ENCODE measurements at places on chromosomes 1 and 21.

- DNase-seq, result no peak
These were observed 20.7 kb upstream of the ZC3H12A start for GRCh38 chr1:37453647-37454046.

DNA sequence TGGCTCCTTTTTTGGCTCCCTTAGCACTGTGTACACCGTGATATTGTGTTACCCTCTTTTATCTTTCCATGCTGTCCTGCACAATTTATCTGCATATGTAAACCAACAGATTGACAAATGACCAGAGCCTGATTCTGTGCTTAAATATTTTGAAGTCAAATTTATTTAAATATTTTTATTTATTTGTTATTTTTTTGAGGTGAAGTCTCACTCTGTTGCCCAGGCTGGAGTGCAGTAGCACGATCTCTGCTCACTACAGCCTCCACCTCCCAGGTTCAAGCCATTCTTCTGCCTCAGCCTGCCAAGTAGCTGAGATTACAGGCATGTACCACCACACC, 12.8 kb downstream of the PMF1 start:
- DNase-seq, result no peak

DNA sequence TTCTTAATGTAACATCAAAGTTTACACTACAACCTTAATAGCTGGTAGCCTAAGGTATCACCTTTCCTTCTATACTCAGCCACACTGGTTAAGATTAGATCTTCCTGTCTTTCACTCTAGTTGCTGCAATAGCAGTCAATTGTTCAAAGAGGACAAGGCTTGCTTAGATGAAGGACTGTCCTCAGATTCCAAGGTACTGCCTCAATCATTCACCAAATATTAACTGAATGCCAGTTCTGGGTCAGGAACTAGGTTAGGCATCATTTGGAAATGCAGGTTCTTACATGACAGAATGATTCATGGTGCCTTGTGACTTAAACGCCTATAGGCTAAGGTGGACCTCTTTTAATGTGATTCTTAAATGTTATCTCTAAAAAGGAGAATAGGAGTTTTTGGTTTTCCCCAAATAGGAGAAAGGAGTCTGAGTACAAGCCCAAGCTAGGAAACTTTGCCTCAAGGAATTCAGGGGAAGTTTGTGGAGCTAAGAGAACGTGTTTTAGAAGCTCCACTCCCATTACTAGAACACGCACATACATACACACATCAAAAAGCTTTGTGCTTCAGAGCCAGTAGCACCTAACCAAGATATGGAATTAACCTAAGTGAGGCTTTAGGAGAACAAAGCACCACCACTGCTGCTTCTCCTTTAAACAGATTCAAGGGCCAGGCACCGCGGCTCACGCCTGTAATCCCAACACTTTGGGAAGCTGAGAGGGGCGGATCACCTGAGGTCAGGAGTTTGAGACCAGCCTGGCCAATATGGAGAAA, 8.5 kb upstream of the WDR47 start:
- DNase-seq, result no peak

DNA sequence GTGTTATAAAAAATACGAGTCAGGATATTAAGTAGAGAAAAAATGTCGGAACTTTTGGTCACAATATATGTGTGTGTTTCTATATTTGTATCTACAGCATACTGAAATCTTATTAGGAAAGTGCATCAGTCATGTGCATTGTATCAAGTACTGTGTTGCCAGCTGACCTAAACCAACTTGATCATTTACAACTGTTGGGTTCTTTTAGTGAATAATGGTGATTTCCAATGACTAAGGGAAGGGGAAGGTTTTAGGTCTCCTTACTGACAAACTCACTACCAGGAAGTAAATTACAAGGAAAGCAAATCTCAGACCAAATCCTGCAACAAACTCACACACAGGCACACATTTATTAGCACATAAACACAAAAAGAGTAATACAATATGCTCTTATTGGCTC, 142.7 kb downstream of the TSEN15 start:
- no peak for DNase-seq

DNA sequence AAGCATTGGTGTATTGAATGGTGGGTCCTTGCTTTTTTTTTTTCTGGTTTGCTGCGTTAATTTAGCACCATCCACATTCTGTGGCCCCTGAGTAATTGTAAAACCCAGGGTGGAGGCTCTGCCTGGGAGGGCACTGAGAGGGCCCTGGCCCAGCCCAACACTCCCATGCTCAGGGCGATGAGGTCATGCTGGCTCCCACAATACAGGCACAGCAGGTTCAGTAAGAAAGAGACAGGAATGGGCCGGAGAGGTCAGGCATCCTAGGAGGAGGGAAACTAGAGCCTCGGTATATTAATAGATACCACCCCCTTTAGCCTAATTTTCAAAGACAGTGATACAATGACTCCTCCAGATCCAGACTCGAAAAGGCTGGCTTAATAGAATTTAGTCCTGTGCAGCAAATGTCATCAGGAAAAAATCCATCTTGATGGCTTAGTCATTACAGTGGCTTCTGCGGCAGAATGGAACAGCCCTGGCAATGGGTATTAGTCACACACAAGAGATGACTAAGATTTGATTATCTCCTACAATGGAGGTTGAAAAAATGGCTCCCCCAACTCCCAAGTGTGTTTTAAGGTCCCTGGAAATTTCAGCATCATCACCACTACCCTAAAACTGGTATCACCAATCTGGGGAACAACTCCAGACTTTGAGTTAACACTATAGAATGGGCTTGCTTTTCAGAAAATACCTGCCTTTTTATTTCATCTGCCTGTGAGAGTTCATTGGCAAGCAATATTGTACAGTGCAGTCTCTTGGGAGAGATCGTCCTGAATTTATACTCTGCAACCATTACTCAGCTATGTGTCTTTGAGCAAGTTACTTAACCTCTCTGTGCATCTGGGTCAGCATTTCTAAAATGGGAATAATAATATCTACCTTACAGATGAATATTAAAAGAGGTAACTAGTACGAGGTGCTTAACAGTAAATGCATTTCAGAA, 43.9 kb upstream of the LYST start:
- no peak for DNase-seq

- no peak for DNase-seq
These were observed 153.0 kb downstream of the ASTN1 start for GRCh38 chr1:177011508-177011907.

- DNase-seq, result no peak
These were observed 45.2 kb downstream of the TMCO4 start for GRCh38 chr1:19754482-19754881.

DNA sequence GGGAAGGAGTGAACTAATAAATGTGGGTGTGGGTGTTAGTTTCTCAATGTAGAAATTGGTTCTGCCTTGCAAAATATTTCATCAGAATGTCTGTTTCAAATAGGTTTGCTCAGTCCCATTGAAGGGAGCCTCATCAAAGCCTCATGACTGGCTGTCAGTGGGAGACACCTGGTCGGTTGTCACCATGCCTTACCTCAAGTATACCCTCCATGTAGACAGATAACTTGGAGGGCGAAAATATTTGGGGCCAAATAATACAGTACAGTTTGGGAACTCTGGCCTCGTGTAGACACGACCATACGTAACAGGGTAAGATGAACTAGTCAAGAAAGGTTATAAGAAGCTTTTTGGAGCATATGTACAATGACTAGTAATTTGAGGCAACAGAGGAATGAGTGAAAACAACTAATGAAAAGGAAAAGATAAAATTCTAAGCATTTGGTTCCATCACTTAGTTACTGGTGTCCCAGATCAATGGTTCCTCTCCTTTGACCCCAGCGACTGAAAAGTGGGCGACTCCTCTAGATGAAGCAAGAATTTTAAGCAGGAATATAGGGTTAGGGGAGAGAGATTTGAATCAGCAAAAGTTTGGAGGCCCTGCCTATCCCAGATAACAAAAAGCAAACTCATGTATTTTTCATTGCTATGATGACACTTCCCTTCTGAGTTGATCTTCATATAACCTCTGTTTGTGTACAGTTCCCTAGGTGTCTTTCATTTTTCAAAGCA, 163.9 kb downstream of the LRRC40 start:
- DNase-seq, result no peak

DNA sequence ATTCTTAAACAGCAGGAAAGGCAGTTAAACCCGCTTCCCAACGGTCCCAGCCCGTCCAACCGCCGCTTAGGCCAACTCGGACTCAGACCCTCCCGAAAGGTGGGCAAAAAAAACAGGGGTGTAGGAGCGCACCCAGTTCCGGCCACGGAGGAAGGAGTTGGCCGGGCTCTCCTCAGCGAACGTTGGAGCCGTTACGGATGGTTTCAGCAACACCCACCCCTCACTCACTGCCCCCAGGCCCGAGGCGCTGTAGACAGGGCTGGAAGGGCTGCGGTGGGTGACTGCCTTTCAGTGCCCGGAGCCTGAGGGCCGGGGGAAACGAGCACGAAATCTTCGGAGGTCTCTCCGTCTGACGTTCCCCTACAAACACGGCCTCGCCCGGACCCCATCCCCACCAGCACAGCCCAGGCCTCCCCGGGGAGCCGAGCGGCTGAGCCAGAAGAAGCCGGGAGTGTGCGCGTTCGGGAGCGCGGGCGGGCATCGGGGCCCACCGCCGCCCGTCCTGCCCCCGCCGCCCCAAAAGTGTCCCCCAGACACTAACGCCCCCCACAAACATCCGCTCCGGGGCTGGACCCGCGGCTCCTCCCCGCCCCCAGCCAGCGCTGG, 1.3 kb downstream of the KDM5B start:
- DNase-seq, result no peak

GRCh38 chr1:228956864-228957263, 221.6 kb downstream of the RHOU start:
- no peak for DNase-seq

DNA sequence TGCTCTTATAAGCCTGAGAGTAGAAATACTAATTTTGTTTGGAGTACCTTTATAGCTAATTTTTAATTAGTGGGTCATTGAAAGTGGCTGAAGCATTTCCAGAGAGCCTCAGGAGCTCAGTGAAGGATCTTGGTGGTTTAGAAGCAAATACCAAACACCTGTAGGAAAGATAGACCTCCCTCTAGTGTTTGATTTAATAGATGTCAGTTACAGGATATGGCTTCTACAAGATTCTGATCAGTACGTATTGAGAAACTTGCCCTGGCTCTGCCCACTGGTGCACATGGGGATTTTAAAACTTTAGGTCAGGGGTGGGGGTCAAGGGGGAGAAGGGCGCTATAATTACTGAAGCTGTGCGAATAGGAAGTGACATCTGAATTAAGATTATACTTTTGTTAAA, 122.2 kb downstream of the POU2F1 start:
- DNase-seq, result no peak

DNA sequence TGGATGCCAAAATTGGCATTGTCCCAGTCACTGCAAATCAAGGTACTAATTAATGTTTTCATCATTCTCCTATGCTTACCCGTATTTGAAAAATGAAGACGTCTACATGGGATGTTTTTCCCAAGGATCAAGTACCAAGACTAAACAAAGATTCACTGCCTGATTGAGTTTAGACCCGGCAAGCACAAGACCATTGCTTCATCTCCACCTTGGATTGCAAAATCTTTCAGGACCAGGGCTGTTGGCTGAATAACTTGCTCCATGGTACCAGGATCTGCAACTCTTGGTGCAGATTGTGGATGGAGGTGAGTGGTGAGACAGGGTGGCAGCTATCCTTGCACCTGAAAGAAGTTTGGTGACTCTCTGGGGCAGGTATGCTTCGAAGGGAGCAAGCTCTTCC, 122.5 kb upstream of the ETS2 start:
- no peak for DNase-seq

DNA sequence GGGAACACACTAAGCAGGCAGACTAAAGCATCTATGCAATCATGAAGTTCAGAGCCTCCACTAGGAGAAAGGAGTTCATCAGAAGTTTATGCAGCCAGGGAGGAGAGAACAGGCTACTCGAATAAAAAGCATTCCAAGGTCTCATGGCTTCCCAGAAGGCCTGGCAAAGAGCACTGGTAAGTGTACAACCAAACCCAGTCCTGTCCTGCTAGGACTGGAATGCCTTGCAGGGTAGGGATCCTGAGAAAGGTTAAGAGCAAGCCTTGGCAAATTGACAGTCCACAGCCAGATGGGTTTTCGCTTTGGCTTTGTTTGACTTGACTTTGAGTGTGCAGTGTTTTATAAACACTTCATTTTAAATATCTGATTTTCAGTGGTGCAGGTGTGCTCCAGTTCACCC, 133.6 kb upstream of the ATP1B1 start:
- DNase-seq, result no peak

- DNase-seq, result no peak
These were observed 59.9 kb downstream of the JAK1 start for GRCh38 chr1:64906447-64906846.

GRCh38 chr1:226523646-226524406, 24.7 kb upstream of the STUM start:
- DNase-seq, result no peak

- no peak for DNase-seq
These were observed 3.1 kb downstream of the NUCKS1 start for GRCh38 chr1:205746757-205747412.

DNA sequence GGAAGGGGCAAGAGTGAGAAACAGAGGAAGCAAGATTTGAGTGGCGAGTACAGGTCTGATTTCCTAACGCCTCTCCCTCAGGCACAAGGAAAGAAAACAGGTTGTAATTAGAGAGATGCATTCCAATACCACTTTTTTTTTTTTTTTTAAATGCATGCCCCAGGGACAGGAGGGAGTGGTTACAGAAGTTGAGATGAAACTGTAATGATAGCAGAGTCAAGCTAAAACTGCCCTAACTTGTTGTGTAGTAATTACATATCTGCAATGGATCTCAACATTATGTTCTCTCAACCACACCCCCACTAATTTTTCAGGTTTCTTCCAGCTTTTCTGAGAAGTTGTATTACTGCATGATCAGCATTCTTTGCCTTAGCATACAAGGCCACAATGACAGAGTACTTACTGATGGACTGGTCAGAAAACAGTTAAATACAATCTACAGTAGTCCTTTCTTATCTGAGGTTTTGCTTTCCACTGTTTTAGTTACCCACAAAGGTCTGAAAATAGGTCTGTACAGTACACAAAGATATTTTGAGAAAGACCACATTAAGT, 5.5 kb downstream of the ETV3 start:
- no peak for DNase-seq

DNA sequence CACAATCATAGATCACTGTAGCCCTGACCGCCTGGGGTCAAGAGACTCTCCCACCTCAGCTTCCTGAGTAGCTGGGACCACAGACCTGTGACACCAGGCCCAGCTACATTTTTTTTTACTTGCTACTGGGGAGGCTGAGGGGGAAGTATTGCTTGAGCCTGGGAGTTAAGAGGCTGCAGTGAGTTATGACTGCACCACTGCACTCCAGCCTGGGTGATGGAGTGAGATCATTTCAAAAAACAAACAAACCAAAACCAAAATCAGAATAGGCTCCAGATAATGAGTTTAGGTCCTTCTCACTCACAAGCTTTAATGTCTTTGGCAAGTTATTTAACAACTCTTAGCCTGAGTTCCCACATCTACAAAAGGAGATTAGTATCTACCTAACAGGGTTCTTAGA, 22.8 kb downstream of the WDR26 start:
- no peak for DNase-seq

- no peak for DNase-seq
These were observed 215.8 kb downstream of the COL24A1 start for GRCh38 chr1:85940656-85941306.

DNA sequence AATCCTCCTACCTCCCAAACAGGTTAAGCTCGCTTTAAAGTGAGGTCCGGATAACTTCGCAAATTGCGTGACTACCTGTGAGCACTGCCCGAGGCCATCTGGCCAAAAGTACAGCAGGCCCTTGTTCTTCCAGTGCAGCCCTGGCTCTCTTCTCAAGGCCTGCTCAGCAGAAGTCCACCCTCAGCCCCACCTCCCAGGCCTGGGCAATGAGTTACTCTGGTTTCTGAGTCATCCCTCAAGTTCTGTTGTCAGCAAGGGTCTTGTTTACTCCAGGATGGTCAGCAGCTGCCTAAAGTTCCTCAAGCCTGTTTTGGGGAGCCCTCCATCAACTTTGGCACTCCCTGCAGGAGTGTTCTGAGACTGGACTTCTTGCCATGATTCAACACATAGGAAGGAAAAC, 101.7 kb downstream of the BCAR3 start:
- no peak for DNase-seq
